ENCODE measurements at places on chromosomes 16 and 17.

DNA sequence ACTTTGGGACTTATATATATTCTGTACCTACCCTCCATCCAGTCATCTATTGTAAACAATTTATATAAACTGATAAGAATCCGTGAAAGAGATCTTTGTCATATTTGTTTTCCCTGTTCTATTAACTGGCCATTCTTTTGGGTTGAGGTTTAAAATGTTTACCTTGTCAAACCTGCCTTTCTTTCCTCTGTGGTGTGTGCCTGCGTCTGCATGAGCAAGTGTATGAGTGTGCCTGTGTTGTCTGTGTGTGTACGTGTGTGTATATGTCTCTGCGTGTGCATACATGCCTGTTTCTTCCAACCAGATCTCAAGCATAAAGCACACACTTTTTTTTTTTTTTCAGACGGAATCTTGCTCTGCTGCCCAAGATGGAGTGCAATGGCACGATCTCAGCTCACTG is 201.5 kb downstream of the C16orf95 start:
- no peak for DNase-seq

DNA sequence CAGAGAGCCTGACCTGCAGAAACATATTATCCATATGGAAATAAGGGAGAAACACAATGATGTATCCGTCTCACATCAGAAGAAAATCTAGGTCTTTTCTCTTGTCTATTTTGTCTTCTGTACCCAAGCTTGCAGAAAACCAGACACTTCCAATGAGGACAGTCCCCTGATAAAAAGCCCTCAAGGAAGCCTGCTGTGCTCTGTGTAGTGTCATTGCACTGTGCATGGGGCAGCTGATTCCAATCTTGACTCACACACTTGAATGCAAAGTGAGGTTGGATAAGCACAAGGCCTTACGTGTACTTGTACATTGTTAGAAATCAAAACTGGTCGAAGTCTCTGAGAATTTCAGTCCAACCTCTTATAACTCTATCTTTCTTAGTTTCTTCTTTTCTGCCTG is 256.6 kb upstream of the MYOCD start:
- DNase-seq = no peak

DNA sequence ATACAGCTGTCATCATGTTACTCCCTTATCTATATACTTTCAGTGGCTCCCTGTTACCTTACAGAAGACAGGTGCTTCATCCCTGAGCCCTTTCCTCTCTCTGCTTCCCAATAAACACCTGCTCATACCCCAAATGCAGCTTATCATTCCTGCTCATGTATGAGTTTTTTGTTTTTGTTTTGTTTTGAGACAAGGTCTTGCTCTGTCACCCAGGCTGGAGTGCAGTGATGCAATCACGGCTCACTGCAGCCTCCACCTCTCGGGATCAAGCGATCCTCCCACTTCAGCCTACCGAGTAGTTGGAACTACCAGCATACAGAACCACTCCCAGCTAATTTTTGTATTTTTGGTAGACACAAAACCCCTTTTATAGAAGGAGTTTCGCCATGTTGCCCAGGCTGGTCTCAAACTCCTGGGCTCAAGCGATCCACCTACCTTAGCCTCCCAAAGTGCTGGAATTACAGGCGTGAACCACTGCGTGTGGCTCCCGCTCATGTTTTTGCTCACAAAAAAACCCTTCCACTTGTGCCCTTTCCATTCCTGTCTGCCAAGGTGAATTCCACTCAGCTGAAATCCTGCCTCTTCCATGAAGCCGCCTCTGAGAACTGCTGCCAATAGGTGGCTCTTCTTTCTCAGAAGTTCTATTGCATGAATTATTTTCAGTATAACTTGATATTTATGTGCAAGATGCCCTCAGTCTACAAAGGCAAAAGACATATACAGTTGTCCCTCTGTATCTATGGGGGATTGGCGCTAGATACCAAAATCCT is 7.9 kb upstream of the RNF157 start:
- no peak for DNase-seq

- peak; percentile 93 for DNase-seq
These were observed 6.4 kb upstream of the PRR14 start for GRCh38 chr16:30644334-30644830.

DNA sequence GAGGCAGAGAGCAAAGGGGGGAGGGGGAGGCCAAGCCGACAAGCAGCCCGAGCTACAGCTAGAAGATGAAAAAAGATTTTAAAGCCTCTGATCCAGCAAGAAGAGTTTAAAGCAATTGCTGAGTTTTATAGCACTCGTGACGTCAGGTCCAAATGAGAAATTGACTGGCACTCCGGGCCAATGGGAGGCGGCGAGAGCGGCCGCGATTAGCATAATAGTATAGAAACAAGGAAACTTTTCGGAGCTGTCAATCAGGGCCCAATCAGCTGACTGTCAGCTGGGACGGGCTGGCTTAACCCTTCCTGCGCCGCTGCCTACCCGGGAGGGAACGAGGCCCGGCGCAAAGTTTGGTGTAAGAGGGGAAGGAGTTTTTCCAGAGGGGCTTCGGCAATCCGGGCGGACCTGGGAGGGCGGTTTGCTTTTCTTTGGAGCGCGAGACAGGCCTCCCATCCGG is at the start of gene MAF:
TSS of gene MAF (minus strand) at position 100 of the 454 bp plus-strand sequence. CDS start 835 bp downstream, outside the sequence.
- DNase-seq = peak; percentile 77

GRCh38 chr16:3564130-3564888 is 12.9 kb downstream of the NLRC3 start:
- no peak for DNase-seq

- no peak for DNase-seq
These were observed 23.4 kb upstream of the RBFOX3 start for GRCh38 chr17:79633993-79634813.

- no peak for DNase-seq
These were observed 265.8 kb upstream of the TNRC6C start for GRCh38 chr17:77692571-77693161.

DNA sequence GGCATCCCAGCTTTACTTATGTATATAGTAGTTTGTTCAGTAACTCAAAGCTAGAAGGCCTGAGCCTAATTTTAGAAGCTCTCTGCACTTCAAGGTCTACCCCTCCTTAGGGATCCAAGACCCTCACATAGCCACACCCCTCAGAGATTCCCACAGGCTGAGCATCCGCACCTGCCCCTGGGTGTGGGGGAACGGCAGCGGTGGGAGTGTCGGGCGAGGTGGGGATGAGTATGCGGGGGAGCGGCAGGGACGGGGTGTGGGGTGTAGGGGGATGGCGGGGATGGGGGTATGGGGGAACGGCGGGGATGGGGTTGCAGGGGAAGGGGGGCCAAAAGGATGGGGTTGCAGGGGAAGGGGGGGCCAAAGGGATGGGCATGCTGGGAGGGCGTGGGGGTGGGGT is 24.9 kb upstream of the BEAN1 start:
- DNase-seq = no peak

GRCh38 chr17:77233635-77234334 is 93.0 kb downstream of the SEC14L1 start:
- no peak for DNase-seq

DNA sequence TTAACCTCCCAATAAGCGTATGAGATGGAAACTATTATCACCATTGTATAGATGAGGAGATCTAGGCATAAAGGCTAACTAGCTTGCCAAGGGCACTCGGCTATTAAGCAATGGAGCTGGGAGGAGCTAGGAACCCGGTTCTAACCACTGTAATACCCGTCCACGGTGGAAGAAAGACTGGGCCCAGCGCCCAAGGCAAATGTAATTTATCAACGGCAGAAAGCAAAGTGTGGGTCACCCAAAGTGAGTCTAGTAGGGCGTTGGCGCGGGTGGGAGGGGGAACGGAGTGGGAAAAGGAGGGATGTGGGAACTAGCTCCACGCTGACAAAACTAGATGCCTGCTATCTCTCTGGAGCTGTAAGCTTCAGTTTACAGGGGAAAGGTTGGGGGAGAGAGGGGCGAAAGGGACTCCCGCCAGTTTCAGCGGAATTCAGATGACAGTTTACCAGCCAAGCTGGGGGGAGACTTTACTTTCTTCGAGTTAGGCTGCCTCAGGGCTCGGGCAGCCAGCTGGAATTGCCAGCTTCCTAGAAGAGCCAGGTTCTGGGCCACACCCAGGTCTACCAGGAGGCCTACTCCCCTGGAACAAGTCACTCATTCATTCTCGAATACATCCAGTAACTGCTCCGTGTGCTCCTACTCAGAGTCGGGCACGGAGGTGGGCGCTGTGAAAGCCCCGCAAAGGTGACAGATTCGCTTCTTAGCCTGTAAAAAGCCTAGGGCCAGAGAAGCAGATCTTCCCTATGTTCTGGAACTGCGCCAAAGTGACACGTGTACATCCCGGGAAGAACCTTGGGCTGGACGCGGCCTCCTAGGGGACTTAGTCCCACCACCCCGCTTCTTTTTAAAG is 837 bp downstream of the LRRC59 start:
- no peak for DNase-seq

- DNase-seq = no peak
These were observed 615.6 kb upstream of the SOX9 start for GRCh38 chr17:71505200-71505599.

DNA sequence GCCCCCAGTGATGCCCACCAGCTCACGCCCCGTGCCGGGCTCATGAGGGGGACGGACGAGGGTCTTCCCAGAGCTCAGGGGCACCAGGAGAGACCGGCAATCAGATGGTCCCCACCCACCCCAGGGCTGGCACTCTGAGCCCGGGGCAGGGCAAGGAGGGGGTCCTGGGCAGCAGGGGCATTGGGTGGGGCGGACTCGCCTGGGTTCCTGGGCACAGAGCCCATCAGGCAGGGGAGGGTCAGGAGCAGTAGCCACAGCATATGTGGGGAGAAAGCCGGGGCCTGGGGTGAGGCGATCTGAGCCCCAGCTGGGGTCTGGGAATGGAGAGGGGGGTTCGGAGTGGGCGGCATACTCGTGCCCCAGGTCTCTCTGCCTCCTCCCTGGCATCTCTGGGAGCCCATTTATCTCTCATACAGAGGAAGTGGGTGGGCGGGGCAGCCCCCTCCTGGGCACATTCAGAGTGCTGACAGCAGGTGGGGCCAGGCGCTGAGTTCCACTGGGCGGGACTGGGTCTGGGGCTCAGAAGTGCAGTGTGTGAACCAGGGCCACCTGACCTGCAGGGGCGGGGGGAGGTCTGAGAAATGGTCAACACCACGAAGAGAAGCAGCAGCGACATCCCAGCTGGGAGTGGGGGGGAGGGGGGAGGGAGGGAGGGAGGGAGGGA is 20.5 kb upstream of the UBE2I start:
- DNase-seq = no peak

DNA sequence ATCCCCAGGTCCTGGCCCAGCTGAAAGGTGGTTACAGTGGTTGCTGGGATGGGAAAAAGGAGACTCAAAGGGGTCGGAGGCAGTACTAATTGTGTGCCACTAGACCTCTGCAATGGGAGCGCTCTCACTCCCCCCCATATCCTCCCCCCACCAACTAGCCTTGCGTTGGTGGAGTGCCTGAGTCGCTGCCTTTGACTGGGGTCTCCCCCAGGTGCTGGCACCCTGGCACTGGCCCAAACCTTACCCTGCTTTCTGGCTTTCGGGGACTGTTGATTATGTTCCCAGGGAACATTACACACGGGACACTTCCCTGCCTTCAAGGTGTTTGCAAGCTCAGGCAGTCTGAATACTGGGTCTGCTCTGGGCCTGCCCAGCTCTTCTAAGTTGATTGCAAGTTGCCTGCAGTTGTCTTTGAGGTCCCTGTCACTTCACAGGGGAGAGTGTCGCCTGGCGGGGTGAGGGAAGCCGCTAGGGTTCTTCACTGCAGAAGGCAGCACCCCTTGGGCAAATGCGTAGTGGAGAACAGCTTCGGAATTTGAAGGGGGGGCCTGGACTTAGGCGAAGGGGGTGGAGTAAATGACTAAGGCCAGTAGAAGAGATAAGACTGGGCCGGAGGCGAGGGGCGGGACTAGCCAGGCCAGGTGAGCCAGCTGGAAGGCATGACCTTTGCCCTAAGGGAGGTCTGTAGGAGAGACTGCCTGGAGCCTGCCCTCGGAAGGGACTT is 98.0 kb downstream of the RAB11FIP4 start:
- no peak for DNase-seq

DNA sequence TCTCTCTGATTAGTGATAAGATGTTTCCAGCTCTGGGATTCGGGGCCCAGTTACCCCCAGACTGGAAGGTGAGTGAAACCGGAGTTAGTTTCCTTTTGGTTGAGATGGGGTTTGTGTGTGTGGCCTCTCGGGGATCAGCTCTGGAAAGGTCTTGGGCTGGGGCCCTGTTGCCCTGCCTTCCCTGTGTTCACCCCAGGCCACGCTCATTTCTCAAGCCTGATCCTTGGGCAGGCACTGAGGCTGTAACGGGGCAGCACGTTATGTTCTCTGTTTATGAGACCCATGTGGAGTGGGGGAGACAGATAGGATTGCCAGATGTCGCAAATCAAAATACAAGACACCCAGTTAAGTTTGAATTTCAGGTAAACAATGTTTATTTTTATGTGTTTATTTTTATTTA is 35.5 kb downstream of the CPNE2 start:
- no peak for DNase-seq

DNA sequence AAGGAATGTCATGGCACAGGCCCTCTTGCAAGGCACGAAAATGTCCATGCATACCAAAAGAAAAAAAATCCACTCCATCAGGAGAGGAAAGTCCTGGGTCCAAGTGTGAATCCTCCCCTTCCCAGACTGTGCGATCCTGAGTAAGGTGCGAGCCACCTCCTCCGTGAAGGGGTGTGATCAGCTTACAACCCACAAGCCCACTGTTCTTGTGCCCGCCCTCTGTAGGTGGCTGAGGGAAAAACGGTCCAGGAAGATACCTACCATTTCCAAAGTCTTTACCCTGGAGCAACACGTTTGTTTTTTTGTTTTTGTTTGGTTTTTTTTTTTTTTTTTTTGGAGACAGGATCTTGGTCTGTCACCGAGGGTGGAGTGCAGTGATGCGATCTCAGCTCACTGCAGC is 116.5 kb downstream of the ZNF423 start:
- peak; percentile 54 for DNase-seq

DNA sequence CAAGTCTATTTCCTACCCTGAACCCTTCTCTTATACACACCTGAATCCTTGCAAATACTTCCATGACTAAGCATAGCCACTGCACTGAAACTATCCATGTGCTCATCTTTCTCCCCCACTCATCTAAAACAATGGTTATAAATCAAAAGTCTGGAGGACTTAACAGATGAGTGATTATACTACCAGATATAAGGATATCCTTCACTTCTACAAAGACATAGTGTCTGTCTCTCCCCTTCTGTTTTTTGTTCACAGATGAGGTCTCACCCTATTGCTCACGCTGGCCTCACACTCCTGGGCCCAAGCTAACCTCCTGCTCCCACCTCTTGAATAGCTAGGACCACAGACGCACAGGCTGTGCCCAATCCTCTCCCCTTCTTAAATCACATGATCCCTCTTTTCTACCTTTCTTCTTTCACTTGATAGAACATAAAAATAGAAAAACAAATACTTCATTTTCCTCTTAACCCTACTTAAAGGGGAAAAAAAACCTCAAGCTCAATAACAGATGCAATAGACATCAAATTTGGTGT is 19.2 kb downstream of the CEP112 start:
- peak; percentile 68 for DNase-seq
